NCI-H2081 treated with DMSO at 0.1 percent for 48 hours (cell line): ENCODE measurements at places on chromosomes 7 and 10.

- DNase-seq, result no peak
Measured at GRCh38 chr10:130546841-130547240, 410.6 kb downstream of the GLRX3 start.

- DNase-seq, result no peak
Measured at GRCh38 chr7:24334012-24334411, 50.0 kb downstream of the NPY start.

DNA sequence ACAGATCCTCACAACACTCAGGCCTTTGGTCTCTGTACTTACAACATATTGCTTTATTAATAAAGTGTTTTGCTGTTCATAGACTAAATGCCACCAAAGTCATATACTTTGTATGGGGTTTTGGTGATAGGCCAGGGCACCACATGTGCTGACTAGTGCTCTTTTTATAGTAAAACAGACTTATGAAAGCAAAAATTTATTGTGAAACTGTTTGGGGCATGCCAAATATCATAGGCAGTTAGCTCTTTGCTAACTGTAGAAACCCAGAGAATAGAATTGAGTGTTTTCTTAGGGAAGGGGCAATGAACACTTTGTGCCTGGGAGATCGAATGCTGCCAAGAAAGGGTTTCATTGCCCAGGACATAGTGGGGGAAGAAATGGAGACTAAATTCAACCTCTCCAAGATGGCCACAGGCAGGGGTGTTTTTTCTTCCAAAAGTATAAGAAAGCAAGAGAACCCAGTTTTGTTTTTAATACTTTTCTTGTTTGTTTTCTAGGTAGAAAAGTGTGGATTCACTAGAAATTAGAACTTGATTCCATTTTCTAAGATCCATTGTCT, 142.7 kb downstream of the TRIL start:
- no peak for DNase-seq

GRCh38 chr7:44305564-44306507, 19.6 kb downstream of the CAMK2B start:
- no peak for DNase-seq

GRCh38 chr7:77217474-77218185, 18.0 kb upstream of the FGL2 start:
- DNase-seq, result no peak

- DNase-seq, result no peak
Measured at GRCh38 chr10:113160641-113161040, 210.6 kb downstream of the TCF7L2 start.

GRCh38 chr7:94272821-94273583, 121.7 kb upstream of the COL1A2 start:
- no peak for DNase-seq

GRCh38 chr10:124414076-124414475, 4.6 kb downstream of the OAT start:
- DNase-seq, result no peak

GRCh38 chr7:14414274-14414986, 425.0 kb upstream of the ETV1 start:
- no peak for DNase-seq

GRCh38 chr10:88616250-88616977, 29.9 kb downstream of the LIPJ start:
- DNase-seq, result no peak

DNA sequence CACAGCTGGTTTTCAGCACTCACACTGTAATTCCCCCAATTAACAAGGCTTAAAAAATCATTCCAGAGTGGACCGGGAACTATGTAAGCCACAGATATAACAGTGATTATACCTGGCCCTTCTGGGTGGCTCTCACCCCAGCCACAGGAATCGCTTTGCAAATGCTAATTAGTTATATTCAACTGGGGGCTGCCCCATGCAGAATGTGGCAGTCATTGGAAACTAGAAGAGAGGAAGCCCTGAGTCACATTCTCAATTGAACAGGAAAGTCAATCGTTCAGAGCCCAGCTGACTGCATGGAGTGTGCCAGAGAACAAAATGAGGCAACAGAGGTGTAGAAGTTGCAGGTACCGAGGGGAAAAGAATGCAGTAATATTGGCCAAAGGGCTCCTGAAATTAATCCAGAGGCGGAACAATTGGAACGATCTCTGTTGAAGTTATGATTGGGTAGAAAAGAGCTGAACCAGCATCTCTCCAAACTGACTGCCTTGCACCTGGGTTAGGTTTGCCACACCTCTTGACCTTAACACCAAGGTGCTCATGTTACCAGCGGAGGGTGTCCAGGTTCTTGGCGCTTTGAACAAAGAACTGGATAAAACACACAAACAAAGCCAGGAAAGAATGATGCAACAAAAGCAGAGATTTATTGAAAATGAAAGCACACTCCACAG, 909.7 kb upstream of the AUTS2 start:
- DNase-seq, result no peak

- no peak for DNase-seq
Measured at GRCh38 chr7:90298145-90299038, 22.7 kb downstream of the FAM237B start.

GRCh38 chr10:23294638-23295247, 49.9 kb downstream of the C10orf67 start:
- no peak for DNase-seq

GRCh38 chr10:58253184-58253583, 14.5 kb downstream of the IPMK start:
- DNase-seq, result no peak

GRCh38 chr10:100744987-100745881, at the start of gene PAX2:
TSS of gene PAX2 (plus strand) at chr10:100745582. CDS start at chr10:100746261, 679 bp downstream.
- no peak for DNase-seq

DNA sequence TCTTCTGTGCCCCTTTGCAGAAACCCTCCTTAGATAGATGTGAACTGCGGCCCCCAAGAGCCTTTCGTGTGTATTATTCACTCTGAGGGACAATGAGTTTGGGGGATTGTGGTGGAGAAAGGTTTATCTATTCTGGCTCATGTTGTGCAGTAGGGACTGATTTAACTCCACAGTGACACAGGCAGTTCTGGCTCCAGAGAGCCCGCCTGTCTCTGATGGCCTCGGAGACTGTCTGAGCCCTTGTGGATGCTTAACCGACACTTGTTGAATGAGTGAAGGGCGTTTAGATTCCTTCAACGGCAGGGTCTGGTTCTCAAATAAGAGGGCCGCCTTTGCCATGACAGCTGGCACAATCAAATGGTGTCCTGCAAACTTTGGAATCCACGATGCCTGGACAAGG, 5.8 kb downstream of the NPTX2 start:
- no peak for DNase-seq

DNA sequence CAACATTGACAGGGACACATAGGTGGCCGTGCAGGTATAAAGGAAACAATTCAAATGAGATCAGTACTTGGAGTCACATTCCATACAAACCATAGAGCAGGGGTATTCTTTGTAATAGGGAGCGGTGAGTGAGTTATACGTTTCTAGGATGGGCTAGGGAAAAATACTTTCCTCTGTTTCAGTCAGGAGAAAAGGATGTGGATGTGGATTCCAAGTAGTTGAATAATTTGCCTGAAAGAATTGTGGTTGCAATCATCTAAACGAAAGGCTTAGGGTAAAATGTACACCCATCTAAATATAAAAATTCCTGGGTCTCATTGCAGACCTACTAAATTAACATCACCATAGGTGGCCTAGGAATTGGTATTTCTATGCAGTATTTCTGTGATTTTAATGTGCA, 270.7 kb upstream of the IGFBP3 start:
- DNase-seq, result no peak
